ENCODE measurements at places on chromosomes 11 and 22. TPM values are rescaled to one million over a fixed set of nuclear protein-coding genes. Genes with fewer than 3 reads are reported as not detected.

The KRTAP5-8 gene
- total RNA-seq: not detected

The GDPD4 gene
- total RNA-seq: not detected

The DGCR6 gene
- 2.2 TPM for total RNA-seq

The GNG3 gene
- not detected for total RNA-seq

The NDUFS8 gene
- 564 TPM for total RNA-seq

The PGA3 gene
- not detected for total RNA-seq

The SLC7A4 gene
- not detected for total RNA-seq

The OR6M1 gene
- not detected for total RNA-seq

The NCF4 gene
- total RNA-seq: not detected

The OR4A16 gene
- not detected for total RNA-seq

The DUSP8 gene
- total RNA-seq: 23.2 TPM

The CACNA1I gene
- 0.03 TPM for total RNA-seq

The PTPRCAP gene
- 1.9 TPM for total RNA-seq

The SOX6 gene
- total RNA-seq: 3.0 TPM

The HSPB2 gene
- not detected for total RNA-seq

The LRRN4CL gene
- 0.50 TPM for total RNA-seq

The C11orf68 gene
- 21.7 TPM for total RNA-seq

The HDHD5 gene
- total RNA-seq: 65.3 TPM

The TMEM45B gene
- total RNA-seq: 52.9 TPM

The HBG2 gene
- total RNA-seq: not detected

The MUC2 gene
- total RNA-seq: 9.1 TPM

The OR51B5 gene
- total RNA-seq: not detected

The PATZ1 gene
- 44.2 TPM for total RNA-seq

The SPINDOC gene
- total RNA-seq: 37.6 TPM

The MGAT3 gene
- 1.0 TPM for total RNA-seq

The RHOD gene
- 62.8 TPM for total RNA-seq
